ENCODE measurements at places on chromosomes 1 and 21.

GRCh38 chr21:42453224-42453985, 42.6 kb downstream of the RSPH1 start:
- DNase-seq: no peak

DNA sequence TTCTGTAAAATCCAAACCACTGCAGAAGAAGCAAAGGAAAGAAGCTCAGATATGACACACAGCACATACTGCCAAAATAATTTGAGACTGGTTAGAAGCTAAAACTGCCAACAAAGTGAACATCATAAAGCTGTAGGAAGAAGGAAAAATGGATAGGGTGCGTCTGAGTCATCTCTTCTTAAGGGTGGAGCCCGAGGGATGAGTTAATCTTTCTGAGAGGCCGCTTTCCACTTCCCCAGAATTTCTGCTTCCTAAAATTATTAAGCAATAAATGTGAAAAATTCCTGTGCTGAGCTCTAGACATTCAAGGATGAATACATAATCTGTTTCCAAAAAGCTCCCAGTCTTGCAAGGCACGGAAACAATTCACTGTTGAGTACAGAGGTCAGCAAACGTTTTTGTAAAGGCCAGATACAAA, 20.1 kb downstream of the PPT1 start:
- no peak for DNase-seq

GRCh38 chr1:20276485-20277159, 14.1 kb upstream of the VWA5B1 start:
- DNase-seq: no peak

- no peak for DNase-seq
Observed at GRCh38 chr1:93965256-93965655, 56.0 kb upstream of the GCLM start.

- no peak for DNase-seq
Observed at GRCh38 chr1:38095454-38095931, 48.9 kb upstream of the POU3F1 start.

DNA sequence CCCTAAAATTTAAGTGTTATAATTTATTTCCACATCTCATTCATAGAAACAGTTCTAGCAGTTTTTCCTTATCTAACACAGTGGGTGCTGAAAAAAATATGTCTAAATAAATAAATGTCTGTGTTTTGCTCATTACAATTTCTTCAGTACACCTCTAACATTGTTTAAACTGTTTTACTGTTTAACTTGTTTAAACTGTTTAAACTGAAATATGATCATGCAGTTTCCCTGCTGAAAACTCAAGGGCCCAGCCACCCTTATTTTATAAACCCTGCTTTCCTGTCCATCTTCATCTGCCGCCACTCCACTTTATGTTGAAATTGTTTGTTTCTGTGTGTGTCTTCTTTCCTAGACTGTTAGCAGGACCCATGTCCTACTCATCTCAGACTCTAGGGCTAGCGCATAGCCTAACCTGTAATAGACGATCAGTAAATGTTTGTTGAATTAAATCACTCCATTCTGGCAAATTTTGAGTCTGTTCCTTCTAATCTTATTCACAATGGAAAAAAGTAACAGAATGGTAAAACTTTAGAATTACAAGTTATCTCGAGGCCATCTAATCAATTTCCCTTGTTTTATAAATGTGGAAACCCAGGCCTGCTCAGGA, 9.4 kb upstream of the PIK3C2B start:
- no peak for DNase-seq

DNA sequence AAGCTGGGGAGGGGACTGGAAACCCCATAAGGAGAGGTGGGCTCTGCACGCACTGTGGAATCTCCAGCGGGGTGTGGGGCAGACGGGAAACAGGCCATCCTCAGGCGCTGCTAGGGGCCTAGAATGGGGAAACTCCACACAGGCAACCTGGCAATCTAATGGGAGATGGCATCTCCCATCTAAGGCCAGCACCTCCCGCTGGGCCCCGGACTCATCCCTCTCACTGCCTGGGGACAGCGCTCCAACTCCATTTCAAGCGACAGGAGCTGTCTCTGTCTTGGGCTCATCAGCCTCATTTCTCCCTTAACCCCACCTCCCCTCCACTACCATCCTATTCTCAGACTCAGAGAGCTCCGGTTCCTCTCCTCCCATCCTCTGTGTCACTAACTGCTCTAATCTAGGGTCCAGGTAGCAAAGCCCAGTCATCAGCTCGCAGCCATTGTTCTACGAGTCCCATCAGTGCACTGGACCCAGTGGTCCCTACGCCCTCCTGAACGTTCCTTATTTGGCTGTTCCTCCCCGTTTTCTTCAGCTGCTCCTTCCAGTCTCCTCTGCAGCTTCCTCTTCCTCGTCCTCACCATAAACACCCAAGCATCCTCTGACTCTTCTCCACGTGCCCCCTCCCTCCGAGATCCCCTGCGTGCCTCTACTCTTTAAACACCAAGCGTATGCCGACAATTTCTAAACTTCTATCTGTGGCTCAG, 93.4 kb upstream of the CASZ1 start:
- no peak for DNase-seq

DNA sequence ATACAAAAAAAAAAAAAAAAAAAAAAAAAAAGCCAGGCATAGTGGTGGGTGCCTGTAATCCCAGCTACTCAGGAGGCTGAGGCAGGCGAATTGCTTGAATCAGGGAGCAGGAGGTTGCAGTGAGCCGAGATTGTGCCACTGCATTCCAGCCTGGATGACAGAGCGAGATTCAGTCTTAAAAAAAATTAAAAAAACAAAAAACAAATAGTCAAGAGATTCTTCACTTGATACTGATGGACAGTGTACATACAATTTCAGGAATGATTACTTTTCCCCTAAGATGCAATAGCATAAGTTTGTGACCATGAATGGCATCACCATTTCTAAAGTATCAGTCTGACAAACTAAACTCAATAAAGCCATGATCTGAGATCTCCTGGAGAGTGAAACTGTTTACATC, 60.8 kb upstream of the IVNS1ABP start:
- no peak for DNase-seq

DNA sequence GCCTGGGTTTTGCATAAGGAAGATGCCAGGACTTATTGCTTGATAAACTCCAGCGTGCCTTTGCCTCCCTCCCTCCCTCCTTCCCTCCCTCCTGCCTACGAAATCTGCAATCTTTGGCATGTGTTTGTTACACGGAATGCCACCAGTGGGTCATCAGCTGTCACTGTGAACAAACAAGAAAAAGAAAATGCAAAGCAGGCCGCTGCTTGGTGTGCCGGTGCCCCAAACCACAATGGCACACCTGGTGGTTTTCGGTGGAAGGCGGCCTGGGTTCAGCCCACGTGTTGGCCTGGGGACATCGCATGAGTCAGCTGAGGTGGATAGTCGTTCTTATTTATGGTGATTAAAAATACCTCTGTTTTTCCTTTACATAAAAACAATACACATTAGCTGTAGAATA, 16.3 kb upstream of the IFNLR1 start:
- no peak for DNase-seq

DNA sequence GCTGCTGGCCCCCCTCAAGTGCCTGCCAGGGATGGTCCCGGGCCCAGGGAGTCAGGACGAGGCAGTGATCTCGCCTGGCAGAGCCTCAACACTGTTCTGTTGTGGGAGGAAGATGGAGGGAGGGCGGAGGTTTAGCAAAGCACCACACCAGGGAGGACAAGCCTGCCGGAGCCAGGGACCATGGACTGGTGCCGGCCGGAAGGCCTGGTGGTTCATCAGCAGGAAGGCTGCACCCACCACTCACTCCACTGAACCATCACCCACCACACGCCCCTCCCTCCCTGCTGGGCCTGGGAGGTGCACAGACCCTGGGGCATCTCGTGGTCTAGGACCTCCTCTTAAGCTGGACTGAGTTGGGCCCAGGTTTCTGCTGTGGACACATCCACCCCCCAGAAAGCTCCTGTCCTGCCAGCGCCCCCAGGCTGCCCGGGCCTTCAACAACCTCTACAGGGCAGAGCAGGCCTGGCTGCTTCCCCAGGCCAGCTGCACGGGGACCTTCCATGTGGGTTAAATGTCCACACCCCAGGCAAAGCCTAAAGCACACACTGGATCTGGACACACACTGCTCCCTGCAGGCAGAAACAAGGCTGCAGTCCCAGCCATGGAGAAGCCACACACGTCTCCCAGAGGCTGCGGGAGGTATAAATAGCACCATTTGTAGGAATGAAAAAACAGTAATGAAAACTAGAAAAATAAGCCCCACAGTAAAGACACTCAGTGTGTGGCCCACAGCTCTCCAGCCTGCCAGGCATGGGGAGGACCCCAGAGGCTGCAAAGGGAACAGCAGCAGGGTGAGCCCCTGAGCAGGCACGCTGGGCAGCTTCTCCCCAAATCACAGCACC, 10.4 kb upstream of the TMEM240 start:
- no peak for DNase-seq

GRCh38 chr1:246705368-246705767, 18.8 kb upstream of the SCCPDH start:
- DNase-seq: no peak

GRCh38 chr1:42674214-42674613, 8.0 kb upstream of the YBX1 start:
- no peak for DNase-seq

DNA sequence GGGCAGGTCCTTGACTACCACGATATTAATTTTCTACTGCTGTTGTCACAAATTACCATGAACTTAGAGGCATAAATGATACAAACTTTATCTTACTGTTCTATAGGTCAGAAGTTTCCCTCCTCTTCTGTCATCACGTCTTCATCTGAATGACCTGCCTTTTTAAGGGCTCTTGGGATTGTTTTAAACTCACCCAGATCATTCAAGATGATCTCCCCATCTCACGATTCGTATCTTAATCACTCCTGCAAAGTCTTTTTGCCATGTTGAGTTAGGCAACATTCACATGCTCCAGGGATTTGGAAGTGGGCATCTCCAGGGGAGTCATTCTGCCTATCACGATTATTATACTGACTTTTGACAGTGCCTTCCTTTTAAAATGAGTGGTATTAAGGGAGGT, 32.1 kb downstream of the NCAM2 start:
- no peak for DNase-seq

DNA sequence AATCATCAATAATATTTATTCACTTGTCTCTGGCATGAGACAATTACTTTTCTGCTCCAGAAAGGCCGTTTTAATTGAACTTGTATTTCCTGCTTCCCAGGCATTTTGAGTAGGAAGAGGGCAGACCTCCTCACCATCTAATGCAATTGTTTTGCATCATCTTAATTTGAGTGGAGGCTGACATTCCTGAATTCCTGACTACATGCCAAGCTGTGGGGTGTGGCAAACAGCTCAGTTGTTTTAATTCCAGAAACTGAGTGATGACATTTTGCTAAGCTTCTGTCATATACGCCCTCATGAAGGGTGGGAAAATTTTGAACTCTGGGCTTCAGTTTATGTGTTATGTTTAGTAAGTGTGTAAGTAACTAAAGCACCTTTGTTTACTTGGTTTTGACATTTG, 125.4 kb upstream of the USP25 start:
- DNase-seq: no peak

DNA sequence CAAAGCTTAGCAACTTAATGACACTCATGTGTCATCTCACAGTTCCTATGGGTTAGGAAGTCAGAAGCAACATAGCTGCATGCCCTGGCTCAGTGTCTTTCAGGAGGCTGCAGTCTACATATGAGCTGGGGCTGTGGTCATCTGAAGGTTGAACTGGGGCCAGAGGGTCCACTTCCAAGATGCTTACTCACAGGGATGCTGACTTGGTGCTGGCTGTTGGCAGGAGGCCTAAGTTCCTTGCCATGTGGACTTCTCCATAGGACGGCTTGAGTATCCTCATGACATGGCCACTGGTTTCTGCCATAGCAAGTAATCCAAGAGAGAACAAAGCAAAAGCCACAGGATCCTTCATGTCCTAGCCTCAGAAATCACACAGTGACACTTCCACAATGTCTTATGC, 12.1 kb upstream of the FAM43B start:
- no peak for DNase-seq

DNA sequence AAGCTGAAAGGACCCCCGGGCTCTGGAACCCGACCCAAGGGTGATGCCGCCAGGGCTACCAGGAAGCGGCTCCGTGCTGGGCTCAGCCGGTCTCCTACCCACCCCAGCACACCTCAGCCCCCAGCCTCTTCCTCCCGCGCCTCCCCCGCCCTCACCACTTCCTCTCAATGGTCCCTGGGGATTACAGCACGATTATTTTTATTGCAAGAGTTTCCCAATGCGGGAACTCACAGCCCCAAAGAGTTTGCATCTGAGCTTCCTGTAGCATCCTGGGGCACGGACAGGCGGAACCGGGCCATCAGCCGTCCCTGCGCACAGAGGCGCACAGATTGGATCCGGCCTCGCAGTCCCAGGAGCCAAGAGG, 8.7 kb upstream of the SLX9 start:
- DNase-seq: no peak

GRCh38 chr1:64766429-64766828, 21.6 kb downstream of the RAVER2 start:
- DNase-seq: no peak

- no peak for DNase-seq
Observed at GRCh38 chr1:167076136-167076710, 14.0 kb downstream of the GPA33 start.

GRCh38 chr1:109249654-109250401, 489 bp downstream of the CELSR2 start:
- DNase-seq: no peak

- DNase-seq: no peak
Observed at GRCh38 chr1:210129759-210130158, 102.8 kb upstream of the SERTAD4 start.

GRCh38 chr1:51192213-51192843, 43.7 kb upstream of the RNF11 start:
- DNase-seq: no peak

- DNase-seq: no peak
Observed at GRCh38 chr1:244212797-244213475, 161.9 kb downstream of the ZBTB18 start.

DNA sequence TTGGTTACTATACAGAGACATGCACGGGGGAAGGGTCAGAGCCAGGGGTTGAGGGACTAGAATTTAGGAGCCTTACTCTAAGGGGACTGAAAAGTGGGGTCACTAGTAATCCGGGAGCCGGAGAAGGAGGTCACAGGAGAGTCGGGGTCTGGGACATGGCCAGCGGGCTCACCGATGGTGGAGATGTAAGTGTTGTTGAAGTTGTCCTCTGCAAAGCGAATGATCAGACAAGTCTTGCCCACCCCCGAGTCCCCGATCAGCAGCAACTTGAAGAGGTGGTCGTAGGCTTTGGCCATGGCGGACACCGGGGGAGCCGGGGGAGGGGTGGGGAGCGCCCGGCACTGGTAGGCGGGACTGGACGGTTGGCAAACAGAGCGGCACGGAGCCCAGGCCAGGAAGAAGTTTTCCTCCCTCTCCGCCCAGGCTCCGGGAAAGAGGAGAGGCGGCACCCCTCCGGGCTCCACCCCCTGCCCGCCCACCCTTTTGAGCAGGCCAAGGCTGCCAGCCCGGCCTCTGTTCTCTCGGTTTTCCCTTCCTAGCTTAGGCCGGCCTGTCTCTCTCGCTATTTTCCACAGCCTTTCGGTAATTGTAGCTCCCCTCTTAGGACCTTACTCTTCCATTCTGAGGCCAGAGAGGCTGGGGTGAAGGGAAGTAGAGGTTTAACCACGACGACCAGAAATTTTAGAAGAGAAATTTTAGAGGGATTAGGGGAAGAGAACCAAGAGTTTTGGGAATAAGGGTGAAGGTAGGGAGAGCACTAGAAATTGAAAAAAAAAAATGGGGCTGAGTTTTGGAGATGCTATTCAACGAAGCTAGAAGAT, at the start of gene RAB13:
Gene RAB13, minus strand, starts transcription at position 399 of the 821 bp plus-strand sequence. Its CDS starts 103 bp downstream, at position 296.
- DNase-seq: peak; percentile 13
